ENCODE measurements at places on chromosomes 1 and 21. TPM values are rescaled to one million over a fixed set of nuclear protein-coding genes. Genes with fewer than 3 reads are reported as not detected.

HMCN1 gene
- 9.3 TPM for polyA plus RNA-seq

FAM163A gene
- 0.39 TPM for polyA plus RNA-seq

- DNase-seq, result no peak
Observed at GRCh38 chr1:91026320-91026719, 4.5 kb upstream of the ZNF644 start.

DNA sequence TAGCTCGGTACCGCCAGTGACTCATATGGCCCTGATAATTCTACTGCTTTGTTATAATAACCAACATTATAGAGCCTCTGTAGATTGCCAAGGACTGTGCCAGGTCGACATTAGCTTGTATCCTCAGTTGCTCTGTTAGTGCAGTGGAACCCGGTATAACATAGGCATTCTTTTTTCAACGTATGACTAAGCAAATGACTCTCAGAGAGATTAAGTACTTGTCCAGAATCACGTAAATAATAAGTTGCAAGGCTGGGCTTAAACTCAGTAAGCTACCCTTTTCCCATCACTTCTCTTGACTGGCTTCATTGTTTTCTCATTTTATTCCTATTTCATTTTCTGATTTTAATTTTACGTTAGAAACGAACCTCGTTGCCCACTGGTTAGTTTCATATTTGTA lies 85.1 kb downstream of the UBE4B start:
- DNase-seq, result no peak

DNA sequence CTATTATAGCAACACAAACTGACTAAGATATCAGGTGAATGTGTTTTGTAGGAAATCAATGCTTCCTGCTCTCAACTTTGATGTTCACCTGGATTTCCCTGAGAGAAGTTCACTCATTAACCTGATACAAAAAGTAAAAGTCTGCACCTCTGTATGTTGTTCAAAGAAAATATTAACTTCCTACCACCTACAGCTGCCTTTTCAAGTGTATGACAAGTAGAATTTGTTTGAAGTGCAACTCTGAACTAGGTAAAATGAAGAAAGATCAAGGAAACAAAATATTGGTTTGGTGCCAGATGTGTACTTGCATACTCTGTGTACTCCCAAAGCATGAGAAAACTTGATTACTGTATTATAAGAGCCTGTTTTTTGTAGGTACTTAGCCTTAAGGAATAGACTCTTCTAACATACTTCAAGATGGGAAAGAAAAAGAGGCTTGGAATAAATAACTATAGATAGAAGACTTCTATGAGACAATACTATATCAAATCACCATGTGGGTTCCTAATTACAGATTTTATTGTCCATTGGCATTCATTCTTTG lies 193.4 kb downstream of the APP start:
- no peak for DNase-seq

GRCh38 chr1:102595106-102595505 lies 513.2 kb downstream of the COL11A1 start:
- DNase-seq, result no peak

- DNase-seq, result no peak
Observed at GRCh38 chr1:41878911-41879310, 39.8 kb downstream of the HIVEP3 start.

Measured in muscle of arm (tissue), 14 donors.